Stimulated activated CD4-positive, alpha-beta T cell treated with anti-CD3 and anti-CD28 coated beads, Interleukin-15, amount 100 ng/mL, for 1 hour (primary cell): ENCODE measurements at places on chromosomes 5 and 9.

GRCh38 chr9:89743216-89743572, 138.4 kb downstream of the GADD45G start:
- no peak for DNase-seq

GRCh38 chr9:136019681-136020060, 58.5 kb upstream of the UBAC1 start:
- no peak for DNase-seq

DNA sequence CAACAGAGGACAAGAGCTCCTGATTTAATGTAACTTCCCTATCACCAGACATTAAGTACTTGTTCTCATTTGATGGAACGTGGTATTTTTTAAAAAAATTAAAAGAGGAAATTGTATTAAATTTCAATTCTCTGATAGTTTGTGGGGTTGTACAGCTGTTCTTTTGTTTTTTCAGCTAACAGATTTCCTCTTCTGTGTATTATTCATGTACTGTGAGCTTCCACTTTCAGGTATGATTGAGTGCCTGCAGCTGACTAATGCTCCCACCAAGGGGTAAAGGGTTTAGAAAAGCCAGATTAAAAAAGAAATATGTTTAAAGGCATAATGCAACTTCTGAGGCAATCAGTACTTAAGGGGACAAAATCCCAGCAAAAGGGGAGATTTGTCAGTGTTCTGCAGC, 117.7 kb upstream of the ACTBL2 start:
- DNase-seq = no peak

DNA sequence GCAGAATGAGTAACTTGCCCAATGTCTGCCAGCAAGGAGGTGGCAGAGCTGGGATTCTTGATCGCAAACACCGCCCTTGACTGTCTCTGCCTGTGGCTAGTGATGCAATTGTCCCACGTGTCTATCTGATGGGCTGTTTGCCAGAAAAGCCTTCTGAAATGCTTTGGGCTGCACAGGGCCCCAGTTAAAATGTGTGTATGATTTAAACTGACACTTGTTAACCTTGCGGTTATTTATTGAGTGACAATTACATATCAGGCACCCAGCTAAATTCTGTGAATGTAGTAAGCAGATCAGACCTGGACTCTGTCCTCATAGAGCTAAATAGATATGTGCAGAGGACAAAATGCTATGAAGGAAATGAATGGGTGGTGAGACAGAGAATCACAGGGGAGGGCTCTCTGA, 11.6 kb upstream of the IL12B start:
- peak; percentile 24 for DNase-seq

- DNase-seq = no peak
These were observed 114.9 kb downstream of the MLLT3 start for GRCh38 chr9:20507431-20507830.

- DNase-seq = no peak
These were observed 2.2 kb upstream of the ZNF366 start for GRCh38 chr5:72509401-72509800.

- DNase-seq = no peak
These were observed 75.0 kb upstream of the TNC start for GRCh38 chr9:115192835-115193525.

- no peak for DNase-seq
These were observed 32.6 kb downstream of the ECPAS start for GRCh38 chr9:111451570-111451969.

- DNase-seq = no peak
These were observed 25.2 kb downstream of the HOMER1 start for GRCh38 chr5:79488775-79489174.

GRCh38 chr5:176389135-176390123, 878 bp downstream of the HIGD2A start:
- DNase-seq = no peak
